ENCODE measurements at places on chromosomes 2 and 18.

- no peak for DNase-seq
Measured at GRCh38 chr2:105104208-105104731, 66.4 kb downstream of the MRPS9 start.

DNA sequence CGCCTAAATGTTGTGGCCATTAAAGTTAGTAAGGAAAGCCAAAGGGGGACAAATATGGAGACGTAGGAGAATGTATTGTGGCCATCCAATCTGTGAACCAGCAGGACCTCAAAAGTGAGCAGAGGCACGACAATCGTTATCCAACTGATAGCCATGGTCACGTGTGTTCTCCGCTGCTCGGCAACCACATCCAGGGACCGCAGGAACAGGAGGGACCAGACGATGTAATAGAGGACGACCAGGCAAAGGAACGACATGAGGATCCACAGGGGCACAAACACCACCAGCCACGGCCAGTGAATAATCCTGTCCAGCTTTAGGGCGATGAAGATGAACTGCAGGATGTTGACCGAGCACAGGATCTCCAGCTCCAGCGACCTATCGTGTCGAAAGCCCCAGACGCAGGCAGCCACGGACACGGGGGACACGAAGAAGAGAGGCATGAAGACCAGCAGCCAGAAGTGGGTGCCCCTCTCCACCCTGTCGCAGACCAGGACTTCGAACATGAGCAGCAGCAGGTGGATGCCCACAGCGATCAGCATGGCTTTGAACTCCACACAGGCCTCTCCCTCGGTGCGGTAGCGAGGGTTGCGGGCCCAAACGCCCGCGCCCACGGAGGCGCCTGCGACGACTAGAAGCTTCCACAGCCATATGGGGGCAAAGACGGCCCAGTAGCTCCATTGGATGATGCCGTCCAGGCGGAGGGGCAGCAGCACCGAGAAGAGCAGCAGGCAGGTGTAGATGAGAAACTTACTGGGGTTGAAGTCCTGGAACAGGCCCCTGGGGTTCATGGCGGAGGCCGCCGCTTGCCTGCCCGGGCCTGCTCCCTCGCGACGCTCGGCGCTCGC is 790 bp downstream of the TMEM185B start:
- DNase-seq = no peak

DNA sequence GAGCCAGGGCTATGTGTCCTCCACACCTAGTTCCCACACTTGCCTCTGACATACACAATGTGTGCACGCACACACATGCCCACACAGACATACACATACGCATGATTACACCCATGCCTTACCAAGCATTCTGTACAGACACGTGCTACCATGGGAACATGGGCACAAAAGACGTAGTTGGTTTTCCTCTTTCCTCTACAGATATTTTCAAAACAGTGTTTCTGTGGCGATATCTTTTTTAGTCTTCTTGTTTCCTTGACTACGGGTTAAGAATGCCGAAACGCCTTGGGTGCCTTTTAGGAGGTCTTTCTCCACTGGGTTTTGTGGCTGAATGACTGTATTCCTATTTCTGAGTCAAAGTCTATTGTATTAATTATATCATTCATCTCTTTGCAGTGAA is 75.5 kb upstream of the SPTBN1 start:
- no peak for DNase-seq

DNA sequence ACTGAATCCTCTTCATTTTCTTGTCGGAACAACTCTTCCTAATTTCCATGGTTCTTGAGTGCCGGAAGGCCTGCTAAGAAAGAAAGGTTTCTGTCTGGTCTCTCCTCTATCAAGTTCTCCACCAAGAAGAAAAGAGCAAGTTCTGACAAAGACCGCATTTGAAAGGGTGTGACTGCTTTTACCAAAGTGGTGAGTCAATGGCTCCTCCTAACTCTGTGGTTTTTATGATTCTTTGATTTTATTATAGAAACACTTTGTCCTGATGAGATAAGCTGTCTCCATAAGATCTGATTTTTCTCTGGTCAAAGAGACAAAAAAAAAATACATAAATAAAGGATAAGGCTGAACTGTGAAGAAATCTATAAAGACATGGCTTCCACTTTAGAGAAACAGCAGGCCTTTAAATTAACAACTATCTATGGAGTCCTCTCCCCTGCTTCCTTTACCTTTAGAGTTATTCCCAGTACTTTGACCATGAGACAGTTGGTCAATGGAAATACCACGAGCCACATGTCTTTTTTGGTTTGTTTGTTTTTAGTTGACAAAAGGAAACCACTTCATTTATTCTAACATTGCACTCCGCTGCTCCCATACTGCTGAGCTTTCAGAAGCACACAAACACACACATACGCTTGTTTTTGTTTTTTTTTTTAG is 67.7 kb downstream of the REL start:
- DNase-seq = no peak

DNA sequence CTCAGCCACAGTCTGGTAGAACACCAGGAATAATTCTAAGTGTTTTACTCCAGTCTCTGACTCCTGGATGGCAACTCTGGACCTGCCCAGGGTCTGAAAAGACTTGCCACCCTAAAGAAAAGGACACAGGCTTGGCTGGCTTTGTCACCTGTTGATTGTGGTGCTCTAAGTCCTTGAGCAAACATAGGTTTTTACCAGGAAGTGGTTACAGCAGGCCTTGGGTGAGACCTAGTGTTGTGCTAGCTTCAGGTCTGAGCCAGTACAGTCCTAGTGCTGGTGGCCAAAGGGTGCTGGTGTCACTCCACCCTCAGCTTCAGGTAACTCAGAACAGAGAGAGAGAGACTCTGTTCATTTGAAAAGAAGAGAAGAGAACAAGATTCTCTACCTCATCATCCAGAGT is 1239.4 kb upstream of the CRIM1 start:
- no peak for DNase-seq

GRCh38 chr2:10717628-10718027 is 3.8 kb upstream of the ATP6V1C2 start:
- DNase-seq = no peak

DNA sequence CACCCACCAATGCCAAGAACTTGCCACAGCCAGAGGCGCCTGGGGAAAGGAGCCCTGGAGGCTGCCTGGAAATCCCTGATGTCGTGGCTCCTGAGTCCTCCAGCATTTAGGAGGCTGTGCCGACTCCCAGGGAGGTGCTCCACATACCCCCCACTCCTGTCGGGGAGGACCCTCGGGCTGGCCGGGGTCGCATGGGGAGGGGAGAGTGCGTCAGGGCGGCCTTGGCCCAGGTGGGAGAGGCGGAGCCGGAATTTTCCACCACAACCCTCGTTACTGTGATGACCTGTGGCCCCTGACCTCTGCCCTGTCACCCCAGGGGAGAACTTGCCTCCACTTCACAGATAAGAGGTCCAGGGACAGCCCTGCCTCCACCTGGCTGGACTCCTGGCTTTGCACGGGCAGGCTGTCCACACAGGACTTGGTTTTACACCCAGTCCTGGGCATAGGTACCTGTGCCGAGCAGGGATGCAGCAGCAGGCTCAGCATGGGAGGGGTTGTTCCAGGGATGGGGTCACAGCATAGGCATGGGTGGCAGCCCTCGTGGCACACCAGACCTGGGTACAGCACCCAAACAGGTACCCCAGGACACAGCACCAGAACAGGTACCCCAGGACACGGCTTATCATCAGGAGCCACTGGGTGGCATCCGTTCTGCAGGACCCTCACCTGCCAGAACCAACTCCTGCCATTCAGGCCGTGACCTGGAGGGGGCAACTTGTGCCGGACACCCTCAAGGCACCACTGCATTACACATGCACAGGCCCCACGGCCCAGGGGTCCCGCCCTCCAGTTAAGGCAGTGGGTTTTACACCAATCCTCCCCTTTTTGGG is 12.3 kb upstream of the AGXT start:
- DNase-seq = no peak

GRCh38 chr2:186748354-186748753 is 54.5 kb downstream of the FAM171B start:
- no peak for DNase-seq

DNA sequence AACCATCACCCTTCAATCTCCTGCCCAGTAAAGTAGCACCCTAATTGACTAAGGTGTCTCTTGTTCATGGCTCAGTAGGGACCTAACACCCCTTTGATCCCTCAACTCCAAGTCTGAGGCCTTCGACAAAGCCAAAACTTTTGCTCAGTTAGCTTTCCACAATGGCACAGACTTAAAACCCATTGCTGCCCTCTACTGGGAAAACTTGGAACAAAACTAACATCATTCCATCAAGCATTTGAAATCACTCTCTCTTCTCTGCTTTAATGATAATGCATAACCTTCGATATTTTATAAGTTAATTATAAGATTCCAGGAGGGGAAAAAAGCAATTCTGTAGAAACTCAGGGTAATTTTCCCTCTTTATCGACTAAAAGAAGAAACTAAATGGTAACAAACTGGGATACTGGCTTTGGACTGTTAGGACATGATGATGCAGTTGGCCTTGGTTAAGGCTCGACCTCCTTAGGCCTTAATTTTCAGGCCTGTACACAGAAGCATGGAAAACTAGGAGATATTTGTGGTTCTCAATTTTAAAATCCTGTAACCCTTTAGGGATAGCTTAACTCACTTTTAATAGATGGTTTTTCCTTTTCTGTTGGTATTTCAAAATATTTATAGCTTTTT is 127.8 kb downstream of the STK39 start:
- DNase-seq = peak; percentile 62

DNA sequence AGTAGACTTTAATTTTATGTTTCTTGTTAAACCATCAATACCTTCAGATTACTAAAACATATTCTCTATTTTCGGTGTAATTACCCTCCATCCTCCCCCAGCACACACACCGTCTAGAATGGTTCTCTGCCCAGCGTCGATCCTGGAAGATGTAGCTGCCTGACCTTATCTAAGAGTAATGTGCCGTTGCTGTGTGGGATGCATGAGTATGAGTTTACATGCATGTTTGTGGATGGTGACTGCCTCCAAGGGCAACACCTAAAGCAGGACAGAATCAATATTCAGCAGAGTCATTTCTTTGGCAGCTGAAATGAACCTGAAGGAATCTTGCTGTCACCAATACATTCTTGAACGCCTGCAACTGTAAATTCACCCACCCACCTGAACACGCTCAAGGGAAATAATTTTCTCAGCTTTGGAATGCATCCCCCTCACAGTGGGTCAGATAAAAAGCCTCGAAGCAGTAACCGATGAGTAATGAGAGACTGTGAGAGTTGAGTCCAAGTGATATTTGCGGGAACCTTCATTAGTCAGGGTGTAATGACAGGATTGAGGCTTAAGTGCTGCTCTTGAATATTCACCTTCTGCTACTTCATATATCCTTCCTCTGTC is 155.8 kb upstream of the RND3 start:
- DNase-seq = no peak

DNA sequence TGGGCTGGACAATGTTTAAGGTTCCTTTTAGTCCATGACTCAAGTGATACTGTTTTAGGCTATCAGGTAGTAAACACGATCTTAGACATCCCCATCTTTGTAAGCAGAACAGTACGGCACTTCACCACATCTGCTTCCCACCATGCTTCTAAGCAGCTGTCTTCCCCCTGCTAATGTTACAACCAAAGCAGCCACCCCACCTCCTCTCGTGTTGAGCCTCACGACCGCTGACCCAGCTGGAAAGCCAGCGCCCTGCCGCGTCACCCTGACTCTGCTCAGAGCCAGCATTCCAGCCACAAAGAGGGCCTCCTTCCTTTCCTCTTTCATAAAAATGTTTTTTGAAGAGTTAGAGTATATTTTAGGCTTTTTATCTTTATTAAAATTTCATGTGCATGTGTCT is 9.4 kb downstream of the MTERF4 start:
- no peak for DNase-seq

All from NCI-H460 (cell line).